Fibroblast of skin of scalp (primary cell): ENCODE measurements at places on chromosomes 4 and X.
A peak's percentile ranks its signal among the peaks of the same experiment; 100 is the strongest.

DNA sequence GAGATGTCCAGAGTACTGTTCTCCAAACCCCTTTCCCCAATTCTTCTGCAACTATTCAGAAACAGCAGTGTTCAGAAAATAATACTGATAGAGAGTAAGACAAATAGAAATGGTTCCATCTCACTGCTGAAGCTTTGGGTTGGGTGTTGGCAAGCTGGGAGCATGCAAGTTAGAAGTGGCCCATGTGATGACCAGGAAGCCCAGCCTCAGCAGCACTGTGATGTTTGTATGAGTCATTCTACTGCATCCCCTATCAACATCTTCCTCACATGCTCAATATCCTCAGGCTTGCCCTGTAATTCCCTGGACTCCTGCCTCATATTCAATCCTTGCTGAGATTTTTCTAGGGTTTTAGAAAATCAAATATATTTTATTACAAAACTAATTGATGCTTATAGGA is 96.5 kb downstream of the CHRDL1 start:
- DNase-seq, result no peak

- no peak for DNase-seq
Measured at GRCh38 chr4:19728773-19729172, 522.9 kb upstream of the SLIT2 start.

DNA sequence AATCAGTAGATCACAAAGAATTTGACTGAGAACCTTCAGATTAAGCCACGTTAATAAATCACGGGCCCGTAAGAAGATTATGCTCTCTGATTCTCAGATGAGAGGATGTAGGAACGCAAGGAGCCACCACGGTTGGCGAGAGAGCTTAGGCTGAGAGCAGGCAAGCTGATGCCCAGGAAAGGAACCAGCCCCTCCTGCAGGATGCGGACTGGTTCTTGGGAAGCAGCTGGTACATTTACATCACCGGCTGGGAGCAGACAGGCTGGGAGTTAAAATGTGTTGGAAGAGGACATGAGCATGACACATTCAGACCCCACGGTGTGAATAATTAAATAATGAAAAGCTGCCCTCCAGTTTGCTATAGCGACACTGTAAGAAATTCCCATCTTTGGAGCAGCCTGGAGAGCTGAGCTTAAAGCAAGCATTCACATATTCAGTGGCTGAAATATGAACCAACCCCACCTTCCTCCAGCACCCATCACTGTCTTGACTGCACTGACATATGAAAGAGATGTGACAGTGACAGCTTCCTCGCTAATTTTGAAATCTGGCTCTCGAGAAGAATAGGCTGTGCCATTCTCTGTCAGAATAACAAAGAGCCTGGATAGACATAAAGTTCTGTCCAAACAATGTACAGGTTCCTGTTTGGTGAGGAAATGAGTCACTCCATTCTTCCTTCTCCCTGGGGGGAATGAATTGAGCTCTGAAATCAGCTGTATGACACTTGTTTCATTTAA is 33.1 kb downstream of the LNX1 start:
- DNase-seq, result peak; percentile 89

DNA sequence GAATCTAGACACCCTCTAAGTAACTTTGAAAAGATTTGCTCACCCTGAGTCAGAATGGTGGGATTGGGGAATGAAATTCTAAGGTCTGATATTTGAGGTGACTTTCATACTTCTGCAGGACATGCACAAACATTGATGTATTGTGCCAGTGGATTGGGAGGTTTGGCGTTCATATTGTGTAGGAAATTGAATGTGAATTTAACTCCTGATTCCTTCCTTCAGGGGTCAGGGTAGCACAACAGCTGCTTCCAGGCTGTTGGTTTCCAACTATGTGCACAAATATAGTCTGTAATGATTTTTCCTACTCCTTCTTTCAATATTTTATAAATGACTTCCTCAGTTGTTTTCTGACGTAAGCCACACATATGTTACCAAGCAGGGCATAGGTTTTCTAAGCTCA is 3.1 kb downstream of the IL1RAPL1 start:
- DNase-seq, result no peak

- no peak for DNase-seq
Measured at GRCh38 chr4:57211131-57211530, 100.9 kb upstream of the IGFBP7 start.

DNA sequence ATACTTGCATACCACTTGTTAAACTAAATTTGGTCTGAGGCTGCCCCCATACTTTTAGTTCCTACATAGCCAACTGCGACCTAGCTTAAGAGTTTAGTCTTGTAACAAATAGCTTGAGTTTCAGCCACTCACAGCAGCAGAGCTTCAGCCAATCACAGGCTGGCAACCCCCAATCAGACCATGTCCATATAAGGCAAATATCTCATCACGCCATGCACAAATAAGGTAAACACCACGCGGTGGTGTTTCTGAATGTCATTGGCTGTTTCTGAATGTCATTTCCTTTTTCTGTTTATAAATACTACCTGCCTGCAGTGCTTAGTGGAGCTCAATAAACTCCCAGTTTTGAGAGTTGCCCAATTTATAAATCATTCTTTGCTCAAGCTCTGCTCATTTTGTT is 143.1 kb upstream of the MAD2L1 start:
- DNase-seq, result no peak

DNA sequence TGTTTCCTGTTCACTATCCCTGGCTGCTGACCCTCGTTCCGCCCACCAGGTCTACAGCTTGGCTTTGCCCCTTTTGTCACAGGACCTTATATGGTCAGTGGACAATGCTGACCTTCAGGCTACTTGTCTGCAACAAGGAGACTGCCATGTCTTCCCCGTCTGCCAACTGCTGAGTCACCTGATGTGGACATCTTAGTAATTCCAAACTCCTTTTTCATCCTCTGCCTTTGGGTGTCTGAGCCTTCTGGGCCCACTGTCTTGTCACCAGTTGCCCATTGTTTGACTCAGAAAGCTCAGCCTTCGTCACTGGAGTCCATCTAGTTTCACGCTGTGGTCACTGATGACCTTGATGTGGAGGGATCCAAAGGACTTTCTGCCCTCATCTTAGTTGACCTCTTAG is 30.2 kb downstream of the GPRIN3 start:
- no peak for DNase-seq

- DNase-seq, result no peak
Measured at GRCh38 chr4:28254003-28254402, 1393.4 kb downstream of the STIM2 start.

- DNase-seq, result peak; percentile 75
Measured at GRCh38 chr4:7371210-7371941, 63.4 kb downstream of the PSAPL1 start.

- DNase-seq, result no peak
Measured at GRCh38 chrX:14359316-14359715, 170.0 kb upstream of the GLRA2 start.

DNA sequence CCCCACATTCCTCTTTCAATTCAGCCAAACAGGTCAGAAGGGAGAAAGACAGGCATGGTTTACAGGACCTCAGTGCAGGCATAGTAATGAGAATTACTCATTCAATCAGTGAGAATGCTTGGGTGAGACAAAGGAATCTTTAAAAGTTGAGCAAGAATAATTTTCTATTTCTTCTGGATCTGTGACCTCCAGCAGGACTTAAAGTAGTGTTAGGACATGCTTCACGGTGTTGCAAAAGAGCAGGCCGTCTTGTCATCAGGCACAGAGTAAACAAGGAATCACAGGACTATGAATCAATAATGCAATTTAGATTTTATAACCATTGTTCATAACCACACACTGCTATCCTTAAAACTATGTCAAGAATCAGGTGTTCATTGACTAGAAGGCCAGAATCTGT is 130.6 kb upstream of the GLRA2 start:
- DNase-seq, result peak; percentile 5
